ENCODE measurements at places on chromosomes 5 and 9.

GRCh38 chr9:34387239-34387638, 10.5 kb upstream of the MYORG start:
- DNase-seq: no peak

DNA sequence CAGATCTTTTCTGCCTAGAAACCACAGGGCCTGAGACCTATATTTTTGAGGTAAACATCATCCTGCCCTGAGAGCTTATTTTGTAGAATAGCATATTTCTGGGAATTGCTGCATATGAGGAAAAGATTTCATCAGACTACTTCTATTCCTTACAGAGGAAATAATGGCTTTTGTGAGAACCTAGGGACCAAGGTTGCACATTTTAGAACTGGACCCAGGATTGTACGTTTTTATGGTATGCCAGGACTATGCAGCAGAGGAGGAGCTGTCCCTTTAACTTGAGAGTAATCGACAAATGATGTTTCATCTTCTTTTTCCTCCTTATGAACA, 2.2 kb upstream of the ALDH1A1 start:
- no peak for DNase-seq

GRCh38 chr5:172678902-172679301, 37.8 kb downstream of the NEURL1B start:
- no peak for DNase-seq

DNA sequence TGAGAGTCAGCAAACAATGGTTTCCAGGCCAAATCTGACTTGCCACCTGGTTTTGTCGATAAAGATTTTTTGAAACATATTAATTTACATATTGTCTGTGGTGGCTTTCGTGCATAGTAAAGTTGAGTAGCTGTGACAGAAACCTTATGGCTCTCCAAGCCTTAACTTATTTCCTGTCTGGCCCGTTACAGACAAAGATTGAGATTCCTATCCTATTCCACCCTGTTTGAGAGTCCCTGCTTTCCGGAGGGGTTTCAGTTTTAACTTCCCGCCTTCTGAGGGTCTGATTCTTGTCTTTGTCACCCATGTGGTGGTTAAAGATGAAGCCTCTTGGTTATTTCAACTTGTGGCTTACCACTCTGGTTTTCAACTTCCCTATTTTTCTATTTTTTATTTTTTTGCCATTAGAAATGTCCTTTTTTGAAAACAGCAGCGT, 11.4 kb downstream of the OTULIN start:
- no peak for DNase-seq

GRCh38 chr9:87093777-87094176, 146.5 kb upstream of the GAS1 start:
- DNase-seq: no peak

- DNase-seq: no peak
These were observed at the start of gene UAP1L1 for GRCh38 chr9:137077010-137077747. Gene UAP1L1, plus strand, starts transcription at chr9:137077517. Its CDS starts 16 bp downstream, at chr9:137077533.

DNA sequence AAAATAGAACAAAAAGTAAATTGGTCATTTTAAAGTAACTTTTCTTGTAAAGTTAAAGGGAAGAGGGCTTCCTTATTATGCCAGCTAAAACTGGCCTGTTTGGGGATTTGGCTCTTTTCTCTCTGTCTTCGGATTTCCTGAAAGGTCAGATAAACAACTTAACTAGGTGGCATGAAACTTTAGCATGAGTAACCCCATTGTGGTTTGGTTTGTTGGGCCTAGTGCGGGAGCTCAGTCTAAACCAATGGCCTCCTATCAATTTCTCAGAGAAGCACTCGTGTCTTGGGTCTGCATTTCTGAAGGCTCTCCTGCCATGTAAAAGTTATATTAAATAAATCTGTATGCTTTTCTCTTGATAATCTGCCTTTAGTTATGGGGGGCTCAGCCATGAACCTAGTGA, 48.5 kb upstream of the ANKH start:
- no peak for DNase-seq

DNA sequence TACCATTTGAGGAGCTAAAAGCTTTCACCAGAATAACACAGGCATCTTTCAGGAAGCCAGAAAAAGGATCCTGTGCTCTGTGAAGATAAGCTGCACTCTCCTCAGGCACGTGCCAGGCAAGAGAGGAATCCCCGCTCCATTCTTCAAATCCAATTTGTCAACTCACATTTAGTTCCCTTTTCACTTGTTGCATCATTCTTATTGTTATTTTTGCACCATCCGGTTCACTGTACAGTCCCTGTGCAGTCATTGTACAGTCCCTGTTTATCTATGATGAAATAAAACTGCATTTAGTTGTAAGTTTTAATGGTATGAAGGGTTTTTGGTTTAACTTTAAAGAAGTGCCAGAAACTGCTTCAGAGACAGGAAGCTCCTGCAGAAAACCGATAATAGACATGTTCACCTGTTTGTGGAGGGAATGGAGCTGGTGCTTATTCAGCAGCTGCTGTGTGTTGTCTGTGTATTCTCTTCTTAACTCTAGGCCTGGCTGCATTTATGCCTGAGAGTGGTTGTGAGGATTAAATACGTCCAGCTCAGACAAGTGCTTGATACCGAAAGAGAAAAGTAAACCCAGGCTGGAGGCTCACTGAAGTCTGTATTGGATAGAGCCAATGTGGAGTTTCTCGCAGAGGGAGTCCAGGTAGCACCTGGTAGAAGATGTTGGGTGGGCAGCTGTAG, 22.4 kb downstream of the IFNW1 start:
- no peak for DNase-seq

- DNase-seq: no peak
These were observed 5.0 kb upstream of the SLC34A1 start for GRCh38 chr5:177378884-177379883.

- DNase-seq: no peak
These were observed 11.0 kb downstream of the RASA1 start for GRCh38 chr5:87278590-87279100.

- peak; percentile 23 for DNase-seq
These were observed 87.6 kb downstream of the ADAMTS6 start for GRCh38 chr5:65394087-65394486.

DNA sequence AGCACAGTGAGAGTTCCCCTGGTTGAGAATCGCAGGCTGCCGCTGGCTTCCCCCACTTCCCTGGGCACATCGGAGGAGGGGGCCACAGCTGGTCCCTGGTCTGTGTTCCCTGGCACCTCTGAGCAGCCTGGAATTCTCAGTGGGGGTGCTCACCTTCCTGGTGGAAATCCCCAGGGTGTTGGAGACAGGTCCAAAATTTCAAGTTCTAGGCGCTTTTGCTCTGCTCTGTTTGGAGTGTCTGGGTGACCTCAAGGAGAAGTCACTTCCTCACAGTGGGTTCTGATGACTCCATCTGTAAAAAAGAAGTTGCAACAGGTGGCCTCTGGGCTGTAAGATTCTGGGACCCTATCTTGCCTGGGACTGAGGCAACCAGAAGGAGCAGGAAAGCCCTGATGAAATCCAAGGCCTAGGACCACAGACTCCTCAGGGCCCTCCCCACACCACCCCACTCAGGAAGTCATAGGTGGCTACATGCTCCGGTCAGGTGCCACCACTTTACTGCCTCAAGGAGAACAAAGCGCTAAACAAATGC, at the start of gene TRAF1:
TSS of gene TRAF1 (minus strand) at position 400 of the 532 bp plus-strand sequence. CDS start 721 bp downstream, outside the sequence.
- no peak for DNase-seq

GRCh38 chr5:3122216-3122615, 370.7 kb upstream of the IRX2 start:
- DNase-seq: no peak

DNA sequence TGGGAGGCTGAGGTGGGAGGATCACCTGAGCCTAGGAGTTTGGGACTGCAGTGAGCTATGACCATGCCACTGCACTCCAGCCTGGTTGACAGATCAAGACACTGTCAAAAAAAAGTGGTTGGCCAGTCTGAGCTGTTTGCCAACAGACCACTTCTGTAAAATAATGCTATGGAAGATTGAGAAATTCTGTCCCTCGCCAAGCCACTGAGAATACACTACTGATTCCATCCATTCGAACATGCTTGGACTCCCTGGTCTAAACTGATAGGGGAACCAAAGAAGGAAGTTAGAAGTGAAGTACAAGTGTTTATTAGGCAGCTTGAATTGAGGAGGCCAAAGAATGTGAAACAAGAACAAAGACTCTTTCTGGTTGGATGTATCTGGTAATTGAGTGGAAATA, 27.2 kb downstream of the ENC1 start:
- DNase-seq: peak; percentile 0

- no peak for DNase-seq
These were observed 322.8 kb downstream of the SLF1 start for GRCh38 chr5:94941122-94941755.

Measured in retina (tissue), 1 donor.